Left lung (tissue), 14 donors: ENCODE measurements at places on chromosomes 16 and 17. TPM values are rescaled to one million over a fixed set of nuclear protein-coding genes. Genes with fewer than 3 reads are reported as not detected.
A peak's percentile ranks its signal among the peaks of the same experiment; 100 is the strongest.

- DNase-seq: no peak
Measured at GRCh38 chr16:17235147-17235815, 235.5 kb downstream of the XYLT1 start.

GRCh38 chr16:11547118-11547916 is 39.4 kb downstream of the LITAF start:
- no peak for DNase-seq

DNA sequence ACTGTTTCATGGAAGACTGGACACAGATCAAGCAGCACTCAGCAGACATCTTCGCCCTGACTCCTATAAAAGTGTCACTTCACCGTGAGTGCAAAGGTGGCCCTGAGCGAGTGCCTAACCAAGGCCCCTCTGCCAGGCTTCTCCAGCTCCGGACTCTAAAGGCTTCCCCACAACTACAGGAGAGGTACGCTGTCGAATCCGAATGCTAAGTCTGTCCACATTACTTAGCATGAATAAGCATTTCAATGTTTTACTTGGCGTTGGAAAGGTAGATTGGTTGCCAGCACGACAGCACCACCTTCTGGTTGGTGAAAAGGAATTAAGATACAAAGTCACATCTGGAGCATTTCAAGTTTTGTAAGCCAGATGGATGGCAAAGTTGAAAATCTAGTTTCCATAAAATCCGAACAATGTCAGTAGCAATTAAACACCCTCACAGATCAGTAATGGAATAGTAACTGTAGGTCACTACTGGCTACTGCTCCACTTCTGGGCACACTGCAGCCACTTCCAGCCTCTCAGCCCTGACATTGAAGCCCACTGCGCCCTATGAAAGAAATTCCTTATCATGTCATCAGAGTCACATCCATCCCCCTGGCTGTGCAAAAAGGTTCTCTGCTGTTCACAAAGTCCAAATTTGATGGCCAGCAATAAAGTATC is 100.9 kb downstream of the PARN start:
- DNase-seq: peak; percentile 58

- no peak for DNase-seq
Measured at GRCh38 chr17:35374766-35375344, 1.4 kb upstream of the SLFN11 start.

Gene DNAJA3
- 37.6 TPM for polyA plus RNA-seq
